ENCODE measurements at places on chromosomes 13 and 19. TPM values are rescaled to one million over a fixed set of nuclear protein-coding genes. Genes with fewer than 3 reads are reported as not detected.

Gene PTPRS
- 65.0 TPM for total RNA-seq

GRCh38 chr13:113273321-113273720 is 23.7 kb upstream of the LAMP1 start:
- H3K36me3 ChIP-seq: no peaks in the 10 kb centered on the region
- no peaks in the 10 kb centered on the region for H3K27me3 ChIP-seq
- H3K4me1 ChIP-seq: peaks cover 17% of the 10 kb centered on the region
- DNase-seq: no peak
- H3K27ac ChIP-seq: peak overlapping the region; percentile 10

GRCh38 chr19:31591258-31591657 is 242.0 kb upstream of the TSHZ3 start:
- no peaks in the 10 kb centered on the region for H3K4me1 ChIP-seq
- DNase-seq: no peak
- no peak overlapping the region for H3K27ac ChIP-seq
- H3K4me3 ChIP-seq: no peak overlapping the region

DNA sequence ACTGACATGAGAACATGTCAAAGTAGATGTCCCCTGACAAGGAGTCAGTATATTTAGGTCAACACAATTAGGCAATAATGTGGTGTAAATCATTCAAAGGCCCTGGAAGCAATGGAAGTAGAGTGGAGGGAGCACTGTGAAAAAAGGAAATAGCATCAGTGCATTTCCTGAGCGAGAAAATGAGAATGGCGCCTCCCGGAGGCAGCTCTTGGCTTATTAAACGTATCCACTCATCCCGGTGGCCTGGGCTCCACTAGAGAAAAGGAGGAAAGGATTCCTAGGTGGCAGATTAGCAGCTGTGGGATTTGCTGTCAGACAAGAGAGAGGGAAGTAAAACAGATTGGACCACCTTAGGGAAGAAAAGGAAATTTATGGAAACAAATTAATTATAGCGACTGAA is 173.7 kb upstream of the TMTC4 start:
- H3K36me3 ChIP-seq: no peaks in the 10 kb centered on the region
- DNase-seq: no peak
- H3K4me3 ChIP-seq: no peak overlapping the region
- H3K4me1 ChIP-seq: no peaks in the 10 kb centered on the region

GRCh38 chr19:1063030-1063908 is 3.7 kb upstream of the ARHGAP45 start:
- peaks cover 15% of the 10 kb centered on the region for H3K4me1 ChIP-seq
- H3K27ac ChIP-seq: peak overlapping the region; percentile 59
- peak; percentile 75 for DNase-seq
- no peak overlapping the region for H3K4me3 ChIP-seq
- H3K27me3 ChIP-seq: no peaks in the 10 kb centered on the region
- no peaks in the 10 kb centered on the region for H3K36me3 ChIP-seq

- H3K27me3 ChIP-seq: no peaks in the 10 kb centered on the region
- no peak overlapping the region for H3K4me3 ChIP-seq
- DNase-seq: peak; percentile 86
- no peaks in the 10 kb centered on the region for H3K36me3 ChIP-seq
- H3K27ac ChIP-seq: peak overlapping the region; percentile 97
Measured at GRCh38 chr13:110506396-110506795, 55.1 kb downstream of the RAB20 start.

DNA sequence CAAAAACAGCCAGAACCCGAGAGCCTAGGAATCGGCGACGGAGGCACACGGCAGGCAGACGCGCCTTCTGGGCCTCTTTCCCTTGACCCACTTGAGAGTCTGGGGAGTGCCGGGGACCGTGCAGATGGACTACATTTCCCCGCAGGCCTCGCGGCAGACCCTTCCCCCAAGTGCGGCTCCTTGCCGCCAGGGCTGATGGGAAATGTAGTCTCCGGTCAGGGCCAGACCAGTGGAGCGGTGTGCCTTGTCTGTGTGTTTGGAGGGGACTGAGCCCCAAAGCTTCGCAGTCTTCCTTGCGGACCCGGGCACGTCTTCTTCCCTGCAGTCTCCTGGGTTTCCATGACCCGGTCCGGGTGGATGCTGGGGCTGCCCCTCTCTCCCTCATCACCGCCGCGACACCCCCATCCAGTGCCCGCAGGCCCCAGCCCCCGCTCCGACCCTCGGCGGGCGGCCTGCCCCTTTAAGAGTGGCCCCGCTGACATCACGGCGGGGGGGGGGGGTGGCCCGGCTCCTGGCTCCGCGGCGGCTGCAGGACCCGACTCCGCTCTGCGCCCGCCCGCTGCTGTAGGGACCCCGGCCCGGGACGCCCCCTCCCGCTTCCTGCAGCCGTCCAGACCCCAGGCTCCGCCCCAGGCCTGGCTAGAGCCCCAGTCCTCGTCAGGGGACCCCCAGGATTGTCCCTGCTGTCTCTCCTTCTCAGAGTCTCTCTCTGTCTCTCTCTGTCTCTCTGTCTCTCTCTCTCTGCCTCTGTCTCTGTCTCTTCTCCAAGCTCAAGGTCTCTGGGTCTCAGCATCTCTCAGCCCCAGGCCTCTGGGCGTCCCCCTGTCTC is 758 bp upstream of the CACNG7 start:
- no peak for DNase-seq
- no peak overlapping the region for H3K4me3 ChIP-seq
- H3K27ac ChIP-seq: no peak overlapping the region
- H3K27me3 ChIP-seq: no peaks in the 10 kb centered on the region
- no peaks in the 10 kb centered on the region for H3K36me3 ChIP-seq
- no peaks in the 10 kb centered on the region for H3K4me1 ChIP-seq

All from Caco-2 (cell line).